ENCODE measurements at places on chromosomes 1 and 21. TPM values are rescaled to one million over a fixed set of nuclear protein-coding genes. Genes with fewer than 3 reads are reported as not detected.

CNKSR1 gene
- total RNA-seq = not detected

NKAIN1 gene
- total RNA-seq = 0.40 TPM

HTR6 gene
- total RNA-seq = not detected

PLA2G5 gene
- not detected for total RNA-seq

FCGR1A gene
- total RNA-seq = not detected

RPL11 gene
- 1,084 TPM for total RNA-seq

CLDN14 gene
- 1.0 TPM for total RNA-seq

CLCA1 gene
- not detected for total RNA-seq

KRTAP7-1 gene
- total RNA-seq = not detected

PRR9 gene
- total RNA-seq = not detected

GRCh38 chr21:19433623-19434022 is 1030.0 kb upstream of the TMPRSS15 start:
- no peak overlapping the region for H3K27ac ChIP-seq
- no peaks in the 10 kb centered on the region for H3K36me3 ChIP-seq
- no peaks in the 10 kb centered on the region for H3K27me3 ChIP-seq
- no peak overlapping the region for H3K4me3 ChIP-seq
- no peak for DNase-seq
- H3K4me1 ChIP-seq = no peaks in the 10 kb centered on the region

GRCh38 chr1:117346206-117346928 is 20.9 kb upstream of the MAN1A2 start:
- H3K4me3 ChIP-seq = no peak overlapping the region
- no peak for DNase-seq
- no peaks in the 10 kb centered on the region for H3K36me3 ChIP-seq
- H3K27me3 ChIP-seq = peaks cover 2% of the 10 kb centered on the region

DNA sequence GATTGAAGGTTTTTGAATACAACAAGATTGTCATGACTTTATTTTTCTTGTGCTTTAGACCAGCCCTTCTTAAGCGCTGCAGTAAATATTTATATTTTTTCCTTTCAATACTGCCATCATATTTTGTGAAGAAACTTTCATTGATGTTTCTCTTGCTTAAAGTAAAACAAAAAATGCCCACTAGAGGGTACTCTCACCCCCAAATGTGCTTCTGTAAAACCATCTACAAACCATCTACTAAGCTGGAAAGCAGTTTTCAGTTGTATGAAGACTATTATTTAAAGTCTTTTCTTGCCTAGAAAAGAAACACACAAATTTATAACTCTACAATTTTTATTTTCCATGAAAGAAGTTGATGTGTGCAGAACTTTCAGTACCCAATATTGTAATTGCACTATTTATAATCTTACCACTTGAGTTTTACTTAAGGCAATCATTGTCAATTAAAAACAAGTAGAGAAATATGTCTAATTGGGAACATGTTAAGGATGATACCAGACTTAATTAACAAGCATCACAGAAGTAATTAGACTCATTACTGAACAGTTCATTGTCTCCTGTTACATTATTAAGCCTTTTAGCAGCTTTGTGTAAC is 10.7 kb downstream of the LEPR start:
- H3K4me3 ChIP-seq = no peak overlapping the region
- peak overlapping the region; percentile 97 for H3K27ac ChIP-seq
- H3K27me3 ChIP-seq = no peaks in the 10 kb centered on the region

DNA sequence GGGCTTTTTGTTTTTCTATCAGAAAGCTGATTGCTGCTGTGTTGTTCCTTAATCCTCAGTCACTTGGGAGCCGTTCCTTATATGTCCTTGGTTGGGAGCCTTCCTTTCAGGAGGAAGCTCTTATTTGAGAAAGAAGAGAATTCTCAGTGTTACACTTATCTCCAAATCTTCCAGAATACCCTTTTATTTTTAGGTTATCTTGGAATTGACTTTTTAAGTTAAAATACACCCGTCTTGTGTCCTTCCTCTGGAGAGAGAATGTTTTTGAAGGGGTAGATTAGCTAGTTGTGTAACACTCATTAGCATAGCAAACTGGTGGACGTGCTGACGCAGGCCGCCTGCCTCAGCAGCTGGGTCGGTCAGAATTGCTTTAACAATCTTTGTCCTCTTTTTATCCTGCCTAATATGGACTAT is 42.1 kb downstream of the LRRC8B start:
- no peaks in the 10 kb centered on the region for H3K36me3 ChIP-seq
- DNase-seq = no peak
- H3K4me1 ChIP-seq = no peaks in the 10 kb centered on the region

DNA sequence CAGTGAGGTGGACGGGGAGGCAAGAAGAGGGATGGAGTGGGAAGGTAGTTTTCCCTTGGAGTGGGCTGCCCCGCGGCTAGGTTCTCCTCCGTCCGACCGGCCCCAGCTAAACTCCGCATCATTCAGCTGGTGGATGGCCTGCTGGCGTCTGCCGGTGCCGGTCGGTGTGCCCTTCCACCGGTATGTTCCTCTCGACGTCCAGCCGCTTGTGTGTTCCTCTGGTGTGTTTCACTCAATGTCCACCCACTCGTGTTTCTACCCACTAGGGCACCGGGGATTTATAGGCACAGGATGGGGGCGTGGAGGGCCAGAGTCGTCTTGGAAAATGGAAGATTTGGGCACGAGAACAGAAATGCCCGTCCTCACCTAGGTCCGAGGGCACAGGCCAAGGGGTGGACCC is 931.7 kb upstream of the B3GALT2 start:
- H3K27ac ChIP-seq = no peak overlapping the region
- no peaks in the 10 kb centered on the region for H3K27me3 ChIP-seq
- no peak for DNase-seq

GRCh38 chr1:205505076-205505729 is 734 bp downstream of the CDK18 start:
- H3K4me1 ChIP-seq = no peaks in the 10 kb centered on the region
- no peaks in the 10 kb centered on the region for H3K36me3 ChIP-seq
- H3K27me3 ChIP-seq = peaks cover 35% of the 10 kb centered on the region
- H3K4me3 ChIP-seq = no peak overlapping the region

DNA sequence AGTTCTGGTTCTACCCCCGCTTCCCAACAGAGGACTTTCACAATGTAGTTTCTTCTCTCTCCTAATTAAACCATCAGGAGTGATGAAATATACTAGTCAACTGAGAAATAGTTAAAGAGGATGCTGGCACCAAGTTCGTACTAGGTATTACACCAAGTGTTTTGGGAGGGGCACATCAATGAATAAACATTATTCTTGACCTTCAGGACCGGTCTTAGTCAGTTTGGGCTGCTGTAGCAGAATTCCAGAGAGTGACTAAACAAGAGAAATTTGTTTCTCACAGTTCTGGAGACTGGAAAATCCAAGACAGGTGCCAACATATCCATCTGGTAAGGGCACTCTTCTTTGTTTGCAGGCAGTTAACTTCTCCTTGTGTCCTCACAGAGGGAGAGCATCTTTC is 103.8 kb downstream of the SPATA17 start:
- no peak overlapping the region for H3K4me3 ChIP-seq
- no peaks in the 10 kb centered on the region for H3K4me1 ChIP-seq
- H3K27ac ChIP-seq = no peak overlapping the region
- H3K27me3 ChIP-seq = no peaks in the 10 kb centered on the region
- H3K36me3 ChIP-seq = no peaks in the 10 kb centered on the region
- no peak for DNase-seq

DNA sequence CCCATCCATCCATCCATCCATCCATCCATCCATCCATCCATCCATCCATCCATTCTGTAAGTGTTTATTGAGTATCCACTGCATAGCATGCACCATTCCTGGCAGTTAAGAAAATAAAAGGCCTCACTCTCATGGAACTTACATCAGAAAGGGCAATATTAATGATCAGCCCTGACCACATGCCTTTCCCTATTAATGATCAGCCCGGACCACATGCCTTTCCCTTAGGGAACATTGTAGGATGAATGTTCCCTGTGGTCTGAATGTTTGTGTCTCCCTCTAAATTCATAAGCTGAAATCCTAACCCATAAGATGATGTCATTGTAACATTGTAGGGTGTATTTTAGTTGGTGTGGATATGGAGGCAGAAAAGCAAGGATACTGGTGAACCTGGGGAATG is 365.8 kb downstream of the KIF26B start:
- no peak overlapping the region for H3K4me3 ChIP-seq
- H3K36me3 ChIP-seq = no peaks in the 10 kb centered on the region
- H3K27me3 ChIP-seq = no peaks in the 10 kb centered on the region
- no peak for DNase-seq
- H3K4me1 ChIP-seq = no peaks in the 10 kb centered on the region

DNA sequence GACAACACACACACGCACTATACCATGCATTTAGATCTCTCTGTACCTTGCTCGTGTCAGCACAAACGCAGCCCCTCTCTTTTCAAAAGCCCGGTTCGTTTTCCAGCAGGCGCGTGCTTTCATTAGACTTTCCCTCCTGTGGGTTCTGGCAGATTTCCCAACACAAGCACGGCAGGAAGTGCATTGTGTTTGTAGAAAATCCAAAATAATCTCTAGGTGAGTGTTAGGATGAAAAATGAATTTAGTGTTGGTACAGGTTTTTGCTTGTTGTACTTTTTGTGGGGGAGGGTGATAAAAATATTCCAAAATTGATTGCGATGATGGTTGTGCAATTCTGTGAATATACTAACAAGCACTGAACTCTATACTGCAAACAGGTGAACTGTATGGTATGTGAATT is 54.1 kb upstream of the POFUT2 start:
- H3K27ac ChIP-seq = no peak overlapping the region
- DNase-seq = peak; percentile 36
- no peaks in the 10 kb centered on the region for H3K36me3 ChIP-seq
- H3K4me1 ChIP-seq = peaks cover 11% of the 10 kb centered on the region
- H3K4me3 ChIP-seq = no peak overlapping the region
- no peaks in the 10 kb centered on the region for H3K27me3 ChIP-seq

DNA sequence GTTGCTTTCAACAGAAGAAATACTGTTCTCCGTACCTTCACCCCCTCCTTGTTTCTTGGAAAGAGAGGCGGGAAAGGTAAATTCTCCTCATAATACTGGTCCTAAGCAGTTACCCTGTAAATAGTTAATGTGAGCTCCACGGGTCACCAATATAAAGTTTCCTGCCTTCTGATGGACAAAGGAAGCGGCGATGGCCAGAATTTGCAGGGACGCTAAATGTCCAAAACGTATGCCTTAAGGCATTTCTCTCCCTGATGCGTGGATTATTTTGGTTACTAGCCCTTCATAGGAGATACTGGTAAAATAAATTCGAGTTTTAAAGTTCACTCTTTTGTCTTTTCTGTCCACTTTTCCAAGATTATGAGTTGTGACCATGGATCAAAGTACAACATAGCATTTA is 898 bp upstream of the PTGS2 start:
- no peak for DNase-seq
- H3K4me3 ChIP-seq = peak overlapping the region; percentile 87

DNA sequence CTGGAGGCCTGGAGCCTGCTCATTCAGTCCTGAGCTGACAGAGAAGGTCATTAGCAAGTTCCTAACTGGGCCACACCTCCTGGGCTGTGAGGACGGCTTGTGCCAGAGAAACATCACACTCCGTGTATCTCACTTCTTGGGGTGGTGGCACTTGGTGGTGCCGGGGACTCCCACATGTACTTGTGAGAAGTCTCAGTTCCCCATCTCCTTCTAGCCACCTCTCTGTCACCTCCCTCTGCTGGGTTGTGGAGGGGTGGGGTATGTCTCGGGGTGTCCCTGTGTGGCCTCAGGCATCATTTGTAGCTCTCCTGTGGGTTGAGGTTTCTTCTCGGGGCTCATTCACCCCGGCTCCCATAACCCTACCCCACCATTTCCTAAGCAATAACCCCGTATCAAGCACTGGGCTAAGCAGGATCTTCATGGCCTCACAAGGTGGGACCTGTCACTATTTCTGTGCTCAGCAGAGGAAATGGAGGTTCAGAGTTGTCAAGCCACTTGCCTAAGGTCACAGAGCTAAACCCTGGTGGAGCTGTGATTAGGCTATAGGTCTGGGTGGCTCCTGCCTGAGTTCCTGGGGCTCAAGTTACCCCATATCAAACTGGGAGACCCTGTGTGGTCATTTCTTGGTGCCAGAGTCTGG is 62.5 kb downstream of the UBIAD1 start:
- no peak overlapping the region for H3K4me3 ChIP-seq
- no peak for DNase-seq
- no peaks in the 10 kb centered on the region for H3K4me1 ChIP-seq
- no peaks in the 10 kb centered on the region for H3K27me3 ChIP-seq
- H3K36me3 ChIP-seq = no peaks in the 10 kb centered on the region

GRCh38 chr21:38277501-38278131 is 20.8 kb downstream of the KCNJ15 start:
- peak; percentile 62 for DNase-seq
- peaks cover 12% of the 10 kb centered on the region for H3K4me1 ChIP-seq
- H3K4me3 ChIP-seq = no peak overlapping the region
- no peak overlapping the region for H3K27ac ChIP-seq

- no peaks in the 10 kb centered on the region for H3K4me1 ChIP-seq
- peaks cover 24% of the 10 kb centered on the region for H3K27me3 ChIP-seq
- no peak overlapping the region for H3K4me3 ChIP-seq
Measured at GRCh38 chr1:160113407-160113806, 2.2 kb upstream of the ATP1A2 start.

- H3K27ac ChIP-seq = no peak overlapping the region
- H3K36me3 ChIP-seq = peaks cover 16% of the 10 kb centered on the region
- no peak for DNase-seq
- H3K4me3 ChIP-seq = no peak overlapping the region
- peaks cover 17% of the 10 kb centered on the region for H3K4me1 ChIP-seq
Measured at GRCh38 chr1:208170252-208170651, 73.9 kb downstream of the PLXNA2 start.

GRCh38 chr1:242086093-242086492 is 87.2 kb upstream of the MAP1LC3C start:
- H3K4me3 ChIP-seq = no peak overlapping the region
- no peaks in the 10 kb centered on the region for H3K27me3 ChIP-seq
- H3K36me3 ChIP-seq = no peaks in the 10 kb centered on the region
- DNase-seq = no peak
- no peaks in the 10 kb centered on the region for H3K4me1 ChIP-seq

- DNase-seq = peak; percentile 40
- no peaks in the 10 kb centered on the region for H3K36me3 ChIP-seq
- H3K4me1 ChIP-seq = peaks cover 4% of the 10 kb centered on the region
- no peaks in the 10 kb centered on the region for H3K27me3 ChIP-seq
- H3K4me3 ChIP-seq = no peak overlapping the region
Measured at GRCh38 chr1:211735208-211736170, 60.1 kb upstream of the NEK2 start.
